ENCODE measurements at places on chromosomes 1 and 21.
A peak's percentile ranks its signal among the peaks of the same experiment; 100 is the strongest.

GRCh38 chr1:170284951-170285350 lies 139.2 kb downstream of the NTMT2 start:
- no peak for DNase-seq

DNA sequence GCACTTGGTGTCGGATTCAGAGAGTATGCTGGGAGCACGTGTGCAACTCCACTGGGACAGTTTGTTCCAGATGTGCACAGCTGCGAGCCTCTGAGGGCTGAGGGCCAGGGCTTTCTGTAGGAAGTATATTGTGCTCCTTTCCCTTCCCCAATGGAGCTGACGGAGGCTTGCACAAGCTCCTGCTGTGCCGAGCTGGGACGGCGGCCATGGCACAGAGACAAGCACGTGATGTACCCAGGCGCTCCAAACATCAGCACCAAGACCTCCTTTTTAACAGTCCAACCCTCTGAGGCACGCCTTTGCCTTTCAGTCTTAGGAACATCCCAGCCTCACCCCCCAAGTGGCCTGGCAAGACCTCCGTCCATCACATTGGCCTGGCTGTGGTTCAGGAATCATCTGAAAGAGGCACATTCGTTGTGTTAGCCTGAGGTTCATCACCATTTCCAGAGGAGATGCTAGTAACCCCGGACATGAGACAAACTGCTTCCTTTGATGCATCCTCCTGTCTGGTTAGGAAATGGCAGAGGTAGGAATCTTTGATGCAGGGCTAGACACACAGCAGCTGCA lies 339.2 kb upstream of the KAZN start:
- no peak for DNase-seq

GRCh38 chr1:17924578-17924977 lies 169.4 kb downstream of the ACTL8 start:
- DNase-seq, result no peak

DNA sequence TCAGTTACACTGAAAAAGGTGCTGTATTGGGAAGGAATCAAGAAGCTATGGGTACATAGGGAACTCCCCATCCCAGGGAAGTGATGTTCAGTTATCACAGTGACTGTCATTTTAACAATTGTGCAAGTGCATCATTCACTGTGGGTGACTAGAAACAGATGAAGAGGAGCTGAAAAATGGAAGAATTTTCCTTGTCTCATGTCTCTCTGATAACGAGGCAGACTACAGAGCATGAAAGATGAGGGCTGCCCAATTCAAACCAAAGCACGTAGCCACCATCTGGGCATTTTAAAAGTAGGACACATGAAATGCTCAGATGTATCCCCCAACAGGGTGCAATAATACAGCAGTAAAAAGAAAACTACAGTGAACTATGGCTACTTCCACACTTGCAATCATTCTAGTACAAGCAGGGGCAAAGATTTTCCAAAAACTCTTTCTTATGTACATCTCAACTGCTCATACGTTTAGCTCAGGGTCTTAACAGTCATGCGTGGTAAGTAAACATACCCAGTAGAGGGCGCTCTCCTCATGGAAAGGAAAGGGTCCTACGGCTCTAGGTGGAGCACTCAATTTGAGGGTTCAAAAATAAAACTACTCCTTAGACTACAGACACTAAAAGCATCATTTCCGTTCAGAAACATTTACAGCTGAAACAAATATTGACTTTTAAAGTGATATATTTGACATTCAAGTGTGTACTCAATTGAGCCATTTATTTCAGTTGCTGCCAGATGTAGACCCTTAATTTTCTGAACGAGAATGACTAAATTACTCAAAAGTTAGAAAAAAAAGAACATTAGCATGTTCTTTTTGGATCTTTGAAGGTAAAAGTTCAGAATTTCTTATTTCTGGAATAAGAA lies 143.2 kb downstream of the KCTD3 start:
- DNase-seq, result no peak

GRCh38 chr1:111203681-111204200 lies 3.3 kb upstream of the DENND2D start:
- DNase-seq, result peak; percentile 94

GRCh38 chr1:188022661-188023060 lies 1193.9 kb downstream of the PLA2G4A start:
- no peak for DNase-seq

- DNase-seq, result no peak
Measured at GRCh38 chr1:228935198-228935663, 200.0 kb downstream of the RHOU start.

GRCh38 chr1:32247983-32248889 lies 1.2 kb downstream of the FAM167B start:
- peak; percentile 69 for DNase-seq

DNA sequence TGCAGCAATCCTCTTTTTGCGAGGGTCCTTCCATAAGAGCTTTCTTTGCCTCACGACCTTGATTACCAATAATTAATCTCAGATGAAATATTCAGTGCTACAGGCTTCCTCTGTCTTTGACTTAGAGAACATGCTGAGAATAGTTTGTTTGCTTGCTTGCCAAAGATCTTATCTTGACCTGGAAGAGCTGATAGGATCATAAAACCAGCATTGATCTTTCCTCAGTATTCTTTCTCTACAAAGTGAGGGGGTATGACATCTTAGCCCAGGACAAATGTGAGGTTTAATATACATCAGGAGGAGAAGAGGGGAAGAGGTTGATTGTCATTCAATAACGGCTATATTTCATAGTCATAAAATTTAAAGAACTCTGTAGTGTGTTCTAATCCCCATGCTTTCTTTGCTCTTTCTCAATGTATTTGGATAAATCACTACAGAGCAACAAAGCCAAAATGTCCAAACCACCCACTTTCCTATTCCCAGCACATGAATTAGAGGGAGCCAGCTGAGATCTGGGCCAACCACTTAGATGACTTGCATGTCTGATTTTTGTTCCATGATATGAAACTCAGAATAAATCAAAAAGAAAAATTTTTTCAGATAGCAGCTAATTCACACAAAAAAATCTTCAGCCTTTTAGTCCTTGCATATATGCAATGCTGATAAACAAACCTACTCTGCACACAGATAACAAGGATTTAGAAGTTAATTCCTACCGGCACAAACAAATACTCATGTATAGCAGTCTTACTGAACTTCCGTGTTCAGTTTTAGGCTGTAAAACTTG lies 50.5 kb upstream of the IPO9 start:
- no peak for DNase-seq

GRCh38 chr1:61330571-61330970 lies 248.2 kb downstream of the NFIA start:
- DNase-seq, result no peak

- no peak for DNase-seq
Measured at GRCh38 chr1:219223496-219223895, 49.8 kb downstream of the LYPLAL1 start.

DNA sequence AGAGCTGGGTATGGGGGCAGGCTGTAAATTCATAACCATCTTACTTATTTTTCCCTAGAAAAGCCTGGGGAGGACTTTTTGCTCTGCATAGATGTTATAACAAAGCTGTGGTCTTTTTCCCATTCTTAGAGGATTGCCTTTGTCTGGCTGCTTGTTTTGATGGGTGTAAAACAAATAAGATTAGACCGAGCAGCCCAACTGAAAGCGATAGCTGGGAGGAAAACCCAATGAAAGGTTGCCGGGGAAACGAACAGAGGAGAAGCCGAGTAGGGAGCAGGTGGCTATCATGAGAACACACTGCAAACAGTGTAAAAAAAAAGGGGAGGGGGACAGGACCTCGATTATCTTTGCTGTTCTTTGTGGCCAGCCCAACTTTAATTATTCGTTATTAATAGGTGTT lies 1.9 kb downstream of the ELAVL4 start:
- no peak for DNase-seq

GRCh38 chr1:97331165-97331564 lies 589.7 kb downstream of the DPYD start:
- DNase-seq, result no peak

- DNase-seq, result no peak
Measured at GRCh38 chr21:33395891-33396331, 7.3 kb upstream of the IFNGR2 start.

- DNase-seq, result no peak
Measured at GRCh38 chr1:12138196-12139168, 28.3 kb upstream of the TNFRSF1B start.

GRCh38 chr1:49765034-49765433 lies 258.7 kb downstream of the AGBL4 start:
- DNase-seq, result no peak

GRCh38 chr1:87717157-87717670 lies 388.5 kb downstream of the LMO4 start:
- DNase-seq, result no peak
